ENCODE measurements at places on chromosomes 6 and 20.

DNA sequence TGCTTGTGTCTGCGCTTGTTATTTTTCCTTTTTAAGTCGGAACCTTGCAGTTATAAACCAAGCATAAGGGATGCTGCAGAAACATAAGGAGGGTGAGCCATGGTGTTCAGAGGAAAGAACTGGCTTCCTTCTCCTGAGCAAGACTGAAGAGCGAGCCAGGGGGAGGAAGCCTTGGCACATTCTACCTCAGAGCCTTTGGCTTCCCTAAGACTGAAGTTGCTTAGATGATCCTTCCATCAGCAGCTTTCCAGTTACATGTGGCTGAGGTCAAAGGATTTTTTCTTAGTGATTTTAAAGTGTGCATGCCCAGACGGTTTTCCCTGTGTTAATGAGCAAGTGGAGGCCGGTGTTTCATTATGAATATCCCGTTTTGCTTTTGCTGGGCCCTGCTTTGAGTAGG, 363.8 kb downstream of the DOK5 start:
- no peak for DNase-seq

DNA sequence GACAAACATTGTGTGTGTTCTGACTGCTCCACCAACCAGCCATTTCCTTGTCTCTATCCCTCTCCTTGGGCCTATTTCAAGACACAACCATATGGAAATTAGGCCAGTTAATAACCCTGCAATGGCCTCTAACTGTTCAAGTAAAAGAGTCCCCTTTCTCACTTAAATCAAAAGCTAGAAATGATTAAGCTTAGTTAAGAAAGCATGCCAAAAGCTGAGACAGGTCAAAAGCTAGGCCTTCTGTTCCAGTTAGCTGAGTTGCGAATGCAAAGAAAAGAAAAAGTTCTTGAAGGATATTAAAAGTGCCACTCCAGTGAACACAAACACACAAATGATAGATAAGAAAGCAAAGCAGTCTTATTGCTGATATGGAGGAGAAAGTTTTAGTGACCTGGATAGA, 22.5 kb downstream of the SERINC1 start:
- no peak for DNase-seq

DNA sequence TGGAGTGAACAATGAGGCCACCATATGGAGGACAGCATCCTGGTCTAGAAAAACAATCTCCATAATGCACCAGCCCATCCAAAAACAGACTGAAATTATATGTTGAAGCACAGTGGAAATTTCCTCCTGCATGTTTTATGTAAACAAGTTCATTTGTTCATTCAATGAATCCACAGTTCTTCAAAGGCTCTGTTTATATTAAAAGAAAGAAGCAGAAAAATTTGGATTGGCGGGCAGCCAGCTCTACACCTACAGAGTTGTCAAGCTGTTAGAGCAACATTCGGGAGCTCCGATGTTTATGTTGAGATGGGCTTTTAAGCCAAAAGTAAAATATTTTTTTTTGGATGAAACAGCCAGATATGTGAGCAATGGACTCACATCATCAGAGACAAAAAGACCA, 395.3 kb upstream of the SULF2 start:
- no peak for DNase-seq

GRCh38 chr6:115323001-115323400, 737.7 kb downstream of the FRK start:
- no peak for DNase-seq

GRCh38 chr6:157116426-157116825, 206.9 kb downstream of the TMEM242 start:
- no peak for DNase-seq

- DNase-seq = peak; percentile 81
These were observed 96.9 kb downstream of the MBOAT1 start for GRCh38 chr6:20115246-20115980.

- no peak for DNase-seq
These were observed 62.0 kb upstream of the GATA5 start for GRCh38 chr20:62537649-62538292.

GRCh38 chr6:138522611-138523010, 23.3 kb upstream of the NHSL1 start:
- DNase-seq = no peak

DNA sequence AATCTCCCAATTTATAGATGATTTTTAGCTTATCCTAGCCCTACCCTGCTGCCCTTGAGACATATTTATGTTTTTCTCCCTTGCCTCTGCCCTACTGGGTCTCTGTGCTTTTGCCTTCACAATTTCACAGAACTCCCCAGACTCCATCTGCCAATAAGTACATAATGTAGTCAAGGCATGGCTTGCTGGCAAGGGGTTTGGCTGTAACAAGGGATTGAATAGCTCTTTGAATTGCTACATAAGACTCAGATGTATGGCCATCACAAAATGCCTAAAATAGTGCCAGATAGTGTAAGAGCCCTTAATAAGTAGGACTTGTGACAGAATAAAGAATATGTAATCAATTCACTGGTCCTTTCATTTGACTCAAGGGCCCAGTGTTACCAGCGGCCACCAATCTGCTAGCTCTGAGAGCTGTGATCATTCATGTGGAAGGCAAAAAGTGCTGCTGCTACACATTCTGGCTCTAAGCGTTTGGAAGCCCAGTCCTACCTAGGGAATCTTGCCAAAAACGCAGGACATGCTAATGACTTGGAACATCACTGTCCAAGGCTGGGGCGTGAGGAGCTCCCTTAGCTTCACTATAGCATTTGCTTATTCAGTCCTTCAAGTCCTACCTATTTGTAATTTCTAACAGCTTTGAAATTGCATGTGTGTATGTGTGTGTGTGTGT, 20.5 kb downstream of the CLVS2 start:
- DNase-seq = no peak

DNA sequence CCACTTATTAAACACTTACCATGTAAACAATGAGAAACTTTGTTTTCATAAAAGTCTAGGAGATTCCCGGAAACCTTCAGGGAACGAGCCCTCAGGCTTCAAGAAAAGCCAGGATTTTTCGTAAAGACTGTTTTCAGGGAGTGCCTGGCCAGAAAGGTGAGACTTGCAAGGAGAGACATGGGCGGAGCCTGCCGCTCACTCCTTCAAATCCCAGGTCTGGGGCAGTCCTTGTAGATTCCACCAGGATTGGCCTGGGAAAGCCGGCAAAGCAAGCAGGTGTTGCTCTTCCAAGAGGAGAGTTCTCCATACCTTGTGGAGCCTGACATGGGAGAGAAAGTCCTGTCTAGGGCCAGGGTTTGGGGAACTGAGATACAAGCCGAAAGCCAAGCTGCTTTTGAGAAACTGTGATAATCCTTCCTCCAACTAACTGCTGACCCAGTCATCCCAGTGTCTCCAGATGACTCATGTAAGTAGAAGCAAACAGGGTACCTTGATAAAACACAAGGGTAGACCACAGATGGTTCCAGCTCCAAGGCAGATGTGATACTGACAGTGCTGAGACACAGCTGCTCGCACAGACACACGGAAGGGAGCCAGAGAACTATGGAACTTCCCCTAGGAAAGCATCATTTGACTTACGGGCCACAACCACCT, 69.4 kb upstream of the NAA20 start:
- peak; percentile 26 for DNase-seq

- no peak for DNase-seq
These were observed 1.3 kb upstream of the ANGPT4 start for GRCh38 chr20:917416-917815.

DNA sequence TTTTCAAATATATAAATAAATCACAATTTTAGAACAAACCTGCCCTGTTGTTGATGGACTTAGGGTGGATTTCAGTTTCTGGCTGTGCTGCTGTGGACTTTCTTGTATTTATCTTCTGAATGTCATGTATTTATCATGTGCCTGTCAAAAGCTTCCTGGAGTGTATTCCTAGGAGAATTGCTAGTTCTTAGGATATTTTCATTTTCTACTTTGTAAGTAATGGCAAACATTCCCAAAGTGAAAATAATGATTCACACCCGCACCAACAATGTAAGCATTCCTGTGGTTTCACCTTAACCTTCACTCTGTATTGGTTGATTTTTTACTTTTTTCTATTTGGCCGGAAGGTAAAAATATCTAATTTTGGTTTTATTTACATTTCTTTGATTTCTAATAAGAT, 387.8 kb downstream of the SMOC2 start:
- no peak for DNase-seq

Data from muscle of leg (tissue), 16 donors.